ENCODE measurements at places on chromosomes 3 and 15.

DNA sequence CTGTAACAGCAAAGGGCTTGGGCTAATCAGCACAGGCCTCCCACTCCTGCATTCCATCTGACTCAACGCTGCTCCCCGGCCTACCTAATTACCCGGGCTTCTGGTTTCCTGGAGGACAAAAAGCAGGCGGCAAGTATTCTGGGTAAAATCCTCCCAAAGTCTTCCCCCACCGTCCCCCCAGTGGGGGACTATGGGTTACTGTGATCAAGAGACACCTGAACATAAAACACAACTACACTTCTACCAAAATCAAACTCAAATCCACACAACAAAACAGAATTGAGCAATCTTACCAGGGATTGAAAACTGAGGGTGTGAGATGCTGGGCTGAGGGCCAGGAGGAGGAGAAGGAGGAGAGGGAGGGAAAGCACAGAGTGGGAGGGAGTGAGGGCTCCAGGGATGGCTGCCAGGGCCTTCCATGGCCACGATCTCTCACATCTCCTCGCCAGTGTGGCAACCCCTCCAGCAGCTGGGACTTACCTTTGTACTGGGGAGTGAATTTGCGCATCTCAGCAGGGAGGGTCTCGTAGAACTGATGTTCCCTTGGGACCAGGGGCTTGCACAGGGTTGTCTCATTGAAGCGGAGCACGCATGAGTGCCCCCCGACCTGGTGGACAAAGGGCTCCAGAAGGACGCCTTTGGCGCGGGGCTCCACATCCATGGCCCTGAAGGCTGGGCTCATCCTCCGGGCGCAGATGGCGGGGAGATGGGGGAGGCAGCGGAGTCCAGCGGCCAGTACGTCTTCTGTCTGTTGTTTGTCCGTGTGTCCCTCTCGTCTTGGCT is 9.1 kb upstream of the NCKIPSD start:
- no peak for DNase-seq

DNA sequence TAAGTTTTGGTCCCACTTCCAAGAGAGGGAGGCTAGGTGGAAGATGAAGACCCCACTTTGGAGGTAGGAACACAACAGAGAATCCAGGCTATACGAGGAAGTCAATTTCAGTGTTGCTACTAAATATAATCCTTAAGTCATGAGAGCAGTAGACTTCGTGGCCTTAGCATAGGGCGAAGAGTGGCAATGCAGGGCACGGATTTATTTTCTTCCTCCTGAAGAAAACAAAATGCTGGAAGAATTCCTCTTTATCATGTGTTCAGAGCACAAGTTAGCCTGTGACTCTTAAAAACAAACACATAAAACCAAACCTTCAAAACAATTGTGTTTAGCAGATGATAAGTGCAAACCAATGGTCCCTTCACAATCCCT is 19.4 kb downstream of the BCL2L10 start:
- no peak for DNase-seq

DNA sequence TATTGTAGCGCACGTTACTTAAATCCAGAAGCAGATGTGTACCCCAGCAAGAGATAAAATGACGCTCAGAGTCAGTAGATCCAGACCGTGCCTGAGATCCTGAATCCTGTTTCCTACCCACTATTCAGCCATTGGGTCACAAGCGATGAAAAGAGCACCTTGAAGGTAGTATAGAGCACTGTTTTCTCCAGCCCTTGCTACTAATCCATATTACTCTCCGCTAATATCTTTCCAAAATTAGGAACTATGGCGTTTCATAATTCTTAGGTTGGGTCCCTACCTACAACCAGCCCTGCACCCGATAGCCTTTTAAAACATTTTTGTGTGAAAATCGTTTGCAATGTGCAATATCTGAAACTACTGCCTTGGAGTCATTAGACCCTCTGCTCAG is 596 bp downstream of the BTD start:
- DNase-seq = no peak

GRCh38 chr15:82146990-82147461 is 101.2 kb upstream of the MEX3B start:
- no peak for DNase-seq

Measured in right renal pelvis (tissue), 4 donors.